ENCODE measurements at places on chromosomes 12 and 14. TPM values are rescaled to one million over a fixed set of nuclear protein-coding genes. Genes with fewer than 3 reads are reported as not detected.

The TRHDE gene
- polyA plus RNA-seq, result 25.8 TPM

The TAS2R8 gene
- polyA plus RNA-seq, result not detected

The OR4N5 gene
- polyA plus RNA-seq, result not detected

The WASHC4 gene
- 72.8 TPM for polyA plus RNA-seq

The CEP170B gene
- 16.4 TPM for polyA plus RNA-seq

The RNASE7 gene
- 0.83 TPM for polyA plus RNA-seq

The SIX6 gene
- not detected for polyA plus RNA-seq

The OR4K1 gene
- polyA plus RNA-seq, result not detected

The FBLN5 gene
- 165 TPM for polyA plus RNA-seq

The CCDC175 gene
- polyA plus RNA-seq, result 0.60 TPM

The PARPBP gene
- polyA plus RNA-seq, result 14.2 TPM

The KRT2 gene
- not detected for polyA plus RNA-seq

The C12orf56 gene
- polyA plus RNA-seq, result 1.6 TPM

The SLC10A1 gene
- 0.19 TPM for polyA plus RNA-seq

The RD3L gene
- not detected for polyA plus RNA-seq

The RTN1 gene
- 2.9 TPM for polyA plus RNA-seq

The GSG1 gene
- polyA plus RNA-seq, result 0.87 TPM

The CLMN gene
- 41.5 TPM for polyA plus RNA-seq

The LRIG3 gene
- polyA plus RNA-seq, result 35.1 TPM

The GPR132 gene
- polyA plus RNA-seq, result 1.1 TPM

The RERG gene
- 34.6 TPM for polyA plus RNA-seq

The RHOF gene
- polyA plus RNA-seq, result 13.2 TPM

The HAL gene
- polyA plus RNA-seq, result 1.2 TPM

The A2M gene
- 194 TPM for polyA plus RNA-seq

The PRH2 gene
- polyA plus RNA-seq, result 0.43 TPM

The MYL2 gene
- polyA plus RNA-seq, result not detected

The SELPLG gene
- polyA plus RNA-seq, result 1.9 TPM

The KRT6A gene
- not detected for polyA plus RNA-seq
